ENCODE measurements at places on chromosomes 4 and X.

- no peak for DNase-seq
These were observed 169.8 kb upstream of the BCOR start for GRCh38 chrX:40267334-40268187.

DNA sequence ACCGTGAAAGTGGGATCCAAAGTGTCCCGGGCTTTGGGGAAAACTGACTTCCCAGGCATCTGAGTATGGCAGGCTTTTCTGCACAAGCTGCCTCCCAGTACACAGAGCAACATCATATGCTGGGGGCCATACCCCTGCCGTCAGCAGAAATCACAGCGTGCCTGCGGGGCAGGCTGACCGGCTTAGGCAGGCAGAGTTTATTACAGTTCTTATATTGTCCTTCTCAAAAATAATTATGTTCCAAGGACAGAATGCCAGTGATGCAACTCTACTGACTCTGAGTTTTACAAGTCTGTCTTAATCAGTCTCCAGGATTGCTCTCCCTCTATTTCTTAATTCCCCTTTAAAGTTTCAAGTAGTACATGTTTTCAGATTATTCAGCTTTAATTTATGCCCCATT is 37.0 kb downstream of the IL21 start:
- DNase-seq, result no peak

- DNase-seq, result no peak
These were observed 72.4 kb upstream of the TNIP3 start for GRCh38 chr4:121236353-121237068.

GRCh38 chrX:14936561-14936960 is 63.3 kb downstream of the MOSPD2 start:
- DNase-seq, result no peak

GRCh38 chrX:34072906-34073305 is 59.2 kb downstream of the FAM47A start:
- DNase-seq, result no peak

DNA sequence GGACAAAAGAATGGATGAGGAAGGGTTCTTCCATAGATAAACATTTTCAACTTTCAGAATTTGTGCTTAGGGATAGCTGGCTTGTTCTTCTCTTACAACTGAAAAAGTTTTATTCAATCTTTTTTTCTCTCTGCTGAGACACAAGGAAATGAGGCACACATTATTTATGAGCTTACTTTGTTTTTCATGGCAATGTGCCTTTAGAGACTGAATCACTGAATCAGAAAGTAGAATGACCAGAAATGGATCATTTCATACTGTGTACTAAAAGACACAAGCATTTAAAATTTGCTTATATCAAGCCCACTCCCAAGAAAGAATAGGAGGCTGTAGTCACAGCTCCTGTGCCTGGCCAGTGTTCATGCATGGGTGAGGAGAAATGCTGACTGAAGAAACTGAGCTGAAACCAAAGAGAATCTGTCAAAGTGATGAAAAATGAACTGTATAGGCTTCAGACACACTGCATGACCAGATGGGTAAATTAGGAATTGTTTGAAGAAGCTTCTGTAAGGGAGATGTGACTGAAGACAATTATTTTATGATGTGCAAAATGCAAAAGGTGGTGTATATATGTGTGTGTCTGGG is 413.8 kb downstream of the RAPGEF2 start:
- no peak for DNase-seq

- DNase-seq, result no peak
These were observed 58.2 kb downstream of the CD38 start for GRCh38 chr4:15836362-15836761.

GRCh38 chr4:118858779-118859178 is 22.9 kb upstream of the SEC24D start:
- no peak for DNase-seq

GRCh38 chr4:1991087-1991486 is 17.7 kb downstream of the NELFA start:
- DNase-seq, result no peak

DNA sequence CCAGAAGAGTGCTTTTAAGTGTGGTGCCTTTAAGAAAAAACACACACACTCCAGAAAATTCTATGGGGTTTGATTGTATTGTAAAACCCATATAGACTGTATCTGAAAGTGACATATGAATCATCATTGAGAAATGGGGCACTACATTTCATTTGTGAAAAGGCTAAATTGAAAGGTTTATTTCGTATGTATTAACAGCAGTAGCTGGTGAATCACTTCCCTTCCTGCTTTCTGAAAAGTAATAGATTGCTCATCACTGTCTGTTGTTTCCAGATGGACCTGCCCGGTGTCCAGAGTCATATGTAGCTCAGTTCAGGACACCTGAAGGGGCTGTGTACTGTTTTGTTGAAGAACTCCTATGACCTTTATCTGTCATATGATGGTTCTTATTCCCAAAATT is 28.1 kb upstream of the HPRT1 start:
- DNase-seq, result peak; percentile 6

DNA sequence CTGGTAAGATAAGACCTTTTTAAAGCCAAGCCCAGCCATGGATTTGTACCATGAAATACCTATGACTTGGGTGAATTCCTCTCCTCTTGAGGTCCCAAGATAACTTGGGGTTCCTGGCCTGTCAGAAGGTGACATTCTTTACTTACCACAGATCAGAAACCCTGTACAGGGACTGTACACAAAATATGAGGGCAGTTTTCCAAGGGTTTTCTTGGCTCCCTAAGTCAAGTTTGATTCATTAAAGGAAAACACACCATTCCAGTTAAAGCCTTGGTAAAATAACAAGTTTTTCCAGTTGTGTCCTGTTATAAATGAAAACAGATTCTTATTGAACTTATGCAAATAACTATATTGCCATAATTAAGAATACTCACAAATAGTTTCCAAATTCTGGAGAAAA is 8.2 kb downstream of the SYAP1 start:
- no peak for DNase-seq
